Stimulated activated CD4-positive, alpha-beta T cell treated with anti-CD3 and anti-CD28 coated beads, TNF-alpha, amount 100 ng/mL, for 48 hours (primary cell): ENCODE measurements at places on chromosomes 7 and 10.

GRCh38 chr7:113256883-113257531 is 138.7 kb upstream of the SMIM30 start:
- DNase-seq, result no peak

DNA sequence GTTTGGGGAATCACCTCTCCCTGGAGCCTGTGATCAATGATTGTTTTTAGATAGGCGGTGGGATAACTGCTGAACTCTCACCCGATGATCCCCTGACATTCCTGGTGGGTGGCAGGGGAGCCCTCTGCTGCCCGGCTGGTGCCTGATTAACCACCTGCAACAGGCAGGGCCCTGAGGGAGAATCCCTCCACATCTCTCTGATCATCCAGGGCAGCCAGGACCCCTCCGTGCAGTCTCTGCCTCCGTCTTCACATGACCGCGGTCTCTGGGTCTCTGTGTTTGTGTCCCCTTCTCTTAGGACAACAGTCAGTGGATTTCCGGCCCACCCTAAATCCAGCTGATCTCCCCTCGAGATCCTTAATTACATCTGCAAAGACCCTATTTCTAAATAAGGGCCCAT is 17.4 kb downstream of the CALML5 start:
- DNase-seq, result no peak

DNA sequence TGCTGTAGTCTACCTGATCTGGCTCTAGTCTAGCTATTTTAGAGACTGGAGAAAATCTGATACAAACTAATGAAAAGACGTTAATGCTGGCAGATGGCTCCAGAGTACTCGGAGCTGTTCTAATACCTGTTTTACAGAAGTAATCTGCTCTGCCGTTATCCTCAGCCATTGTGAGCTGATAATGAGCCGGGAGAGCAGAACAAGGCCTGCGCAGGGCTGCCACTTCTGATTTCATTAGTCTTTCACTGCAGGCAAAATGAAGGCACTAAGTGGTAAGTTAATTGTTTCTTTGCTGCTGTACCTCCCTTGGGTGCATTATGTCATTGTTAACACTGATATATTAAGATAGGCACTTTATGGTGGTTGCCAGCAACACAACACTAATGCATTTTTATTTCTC is 456.4 kb upstream of the PFKP start:
- DNase-seq, result no peak

DNA sequence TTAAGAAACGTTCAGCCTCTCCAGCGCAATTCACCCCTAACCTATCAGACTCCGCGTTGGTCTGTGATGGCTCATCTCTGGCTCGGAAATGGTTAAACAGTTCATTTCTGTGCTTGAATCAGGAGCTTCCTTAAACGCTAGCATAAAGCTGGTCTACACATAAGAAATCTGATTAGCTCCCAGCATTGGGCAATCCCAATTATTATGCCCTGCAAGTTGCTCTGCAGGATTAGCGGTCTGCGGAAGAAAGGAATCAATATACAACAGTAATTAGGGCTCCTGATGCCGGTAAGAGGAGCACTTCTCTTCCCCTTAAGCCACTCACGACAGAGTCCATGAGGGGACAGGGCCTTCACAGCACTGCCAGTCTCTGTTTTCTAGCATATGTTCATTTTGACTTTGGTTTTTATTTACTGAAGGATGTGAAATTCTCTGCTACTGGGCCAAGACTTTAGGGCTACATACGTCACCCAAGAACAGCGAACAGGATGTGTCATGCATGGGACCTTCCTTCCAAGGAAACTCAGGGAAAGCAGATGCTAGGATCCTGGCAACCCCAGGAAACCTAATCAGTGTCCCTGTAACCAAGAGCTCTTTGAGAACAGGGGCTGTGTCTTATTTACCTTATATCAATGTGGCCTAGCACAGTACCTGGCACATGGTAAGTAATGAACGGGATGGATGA is 324.4 kb downstream of the KCNMA1 start:
- DNase-seq, result no peak

DNA sequence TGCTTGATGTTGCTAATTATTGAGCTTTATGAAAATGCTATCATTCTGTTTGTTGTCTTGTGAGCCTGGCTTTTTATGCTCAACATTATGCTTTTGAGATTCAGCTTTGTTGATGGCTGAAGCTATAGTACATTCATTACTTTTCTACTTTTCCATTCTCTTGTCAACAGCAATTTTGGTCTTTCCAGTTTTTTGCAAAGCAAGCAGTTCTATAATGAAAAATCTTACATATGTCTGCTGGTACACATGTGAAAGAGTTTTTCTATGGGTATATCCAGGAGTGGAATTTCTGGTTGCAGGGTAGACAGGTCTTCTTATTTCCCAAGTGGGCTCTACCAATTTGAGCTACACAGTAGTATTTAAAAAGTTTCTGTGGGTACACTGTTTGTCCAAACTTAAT is 36.8 kb downstream of the SLC35B4 start:
- no peak for DNase-seq

GRCh38 chr10:84524435-84524834 is 196.0 kb downstream of the CCSER2 start:
- DNase-seq, result no peak

- no peak for DNase-seq
Observed at GRCh38 chr10:113425541-113425951, 127.3 kb upstream of the HABP2 start.

GRCh38 chr7:46672861-46673260 is 751.8 kb upstream of the IGFBP3 start:
- DNase-seq, result no peak

DNA sequence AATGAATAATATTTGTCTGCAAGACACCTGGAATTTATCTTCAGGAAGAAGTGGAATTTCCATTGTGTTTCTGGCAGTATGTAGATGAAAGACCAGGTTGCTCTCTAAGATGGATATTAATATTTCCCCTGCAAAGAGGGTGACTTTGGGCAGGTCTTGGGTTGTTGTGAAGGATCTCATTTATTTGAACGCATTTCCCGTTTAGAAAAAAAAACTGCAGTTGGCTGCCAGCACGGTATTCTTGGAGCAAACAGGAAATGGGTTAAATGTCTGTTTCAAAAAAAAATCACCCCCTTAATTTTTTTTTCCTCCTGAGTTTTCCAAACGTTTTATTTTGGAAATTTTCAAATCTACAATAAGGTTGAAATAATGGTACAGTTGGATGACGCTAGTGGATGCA is 11.5 kb downstream of the EIF4H start:
- no peak for DNase-seq
